ENCODE measurements at places on chromosomes 3 and 15.

GRCh38 chr3:151568184-151568583 is 107.3 kb upstream of the IGSF10 start:
- DNase-seq: no peak

DNA sequence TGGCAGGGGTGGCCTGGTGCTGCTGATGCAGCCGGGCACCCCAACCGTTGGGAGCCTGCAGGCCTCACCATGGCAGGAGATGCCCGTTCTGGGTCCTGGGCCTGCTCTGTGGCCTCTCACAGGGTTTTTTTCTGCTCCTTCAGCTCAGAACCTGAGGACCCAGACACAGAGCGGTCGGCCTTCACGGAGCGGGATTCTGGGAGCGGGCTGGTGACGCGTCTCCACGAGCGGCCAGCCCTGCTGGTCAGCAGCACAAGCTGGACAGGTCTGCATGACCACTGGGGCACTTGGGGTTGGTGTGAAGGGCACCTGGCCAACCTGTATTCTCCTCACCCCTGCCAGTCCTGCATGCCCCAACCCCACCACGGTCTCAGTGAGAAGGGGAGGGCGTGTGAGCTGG is 10.3 kb downstream of the ALG1L2 start:
- DNase-seq: no peak

DNA sequence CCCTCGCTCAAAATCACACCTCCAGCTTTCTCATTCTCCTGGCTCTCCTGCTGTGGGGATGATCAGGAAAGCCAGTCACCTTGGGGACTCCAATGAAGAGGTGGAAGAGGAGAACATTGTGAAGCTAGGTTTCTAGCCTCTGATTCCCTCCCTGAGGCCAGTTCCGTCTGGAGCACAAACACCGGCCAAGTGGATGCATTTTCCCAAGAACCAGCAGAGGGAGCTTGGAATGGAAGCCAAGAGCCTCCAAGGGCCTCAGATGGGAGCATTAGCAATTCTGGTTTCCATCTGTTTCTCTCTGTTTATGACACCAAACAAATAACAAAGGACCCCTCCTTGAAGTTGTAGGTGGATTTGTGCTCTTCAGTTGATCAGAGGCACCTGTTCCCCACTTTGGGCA is 40.6 kb upstream of the NMNAT3 start:
- no peak for DNase-seq

DNA sequence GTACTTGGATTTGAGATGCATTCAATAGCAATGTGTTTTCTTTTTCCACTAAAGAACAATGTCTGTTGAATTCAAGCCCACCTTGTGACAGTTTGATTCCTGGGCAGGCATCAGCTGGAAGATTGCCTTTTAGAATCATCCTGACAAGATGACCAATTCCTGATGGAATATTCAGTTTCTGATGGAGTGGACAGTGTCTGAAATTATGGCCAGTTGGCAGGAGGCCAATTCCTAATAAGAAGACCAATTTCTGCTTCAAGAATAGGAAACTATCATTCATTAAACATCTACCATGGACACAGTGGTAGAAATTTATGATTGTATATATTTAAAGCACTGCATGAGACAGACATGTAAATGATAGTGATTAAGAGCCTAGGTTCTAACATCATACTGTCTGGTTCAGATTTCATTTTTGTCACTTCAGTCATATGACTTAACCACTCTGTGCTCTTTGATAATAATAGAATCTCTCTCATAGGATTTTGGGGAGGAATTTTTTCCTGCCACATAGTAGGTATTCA is 133.6 kb downstream of the CLSTN2 start:
- DNase-seq: no peak

GRCh38 chr3:19539518-19540392 is 391.4 kb downstream of the KCNH8 start:
- DNase-seq: no peak

DNA sequence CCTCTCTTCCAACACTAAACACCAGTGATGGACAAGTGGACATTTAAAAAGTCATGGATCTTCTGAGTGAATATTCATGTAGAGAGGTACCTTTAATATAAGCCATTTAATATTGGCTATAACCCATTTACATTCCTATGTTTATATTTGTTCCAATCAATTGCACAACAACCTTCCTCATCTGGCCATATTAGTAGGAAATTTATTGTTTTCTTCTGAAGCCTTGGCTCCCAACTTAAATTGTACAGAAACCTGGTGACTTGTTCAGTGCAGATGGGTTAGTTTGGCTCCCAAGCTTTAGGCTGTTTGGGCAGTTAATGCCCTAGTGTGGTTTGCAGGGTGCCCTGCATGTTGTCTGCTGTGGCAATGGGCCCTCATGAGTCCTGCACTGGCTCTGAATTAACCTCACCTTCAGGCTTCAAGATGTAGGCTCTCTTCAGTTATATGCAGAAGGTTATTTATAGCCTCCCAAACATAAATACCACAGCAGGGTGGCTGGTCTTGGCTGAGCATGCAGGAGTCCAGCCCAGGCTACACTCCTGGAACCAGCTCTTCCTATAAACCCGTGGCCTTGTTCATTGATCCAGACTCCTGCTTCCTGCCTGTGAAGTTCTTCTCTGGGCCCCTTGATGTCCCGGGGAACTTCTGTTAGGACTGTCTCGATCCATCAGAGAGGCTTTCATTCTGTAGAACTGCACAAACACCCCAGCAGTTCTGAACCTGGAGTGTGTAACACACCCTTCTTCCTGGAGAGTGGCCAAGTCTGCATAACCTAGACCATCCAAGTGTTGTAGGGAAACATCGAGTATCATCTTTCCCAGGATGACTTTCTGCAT is 57.0 kb downstream of the DUT start:
- no peak for DNase-seq

DNA sequence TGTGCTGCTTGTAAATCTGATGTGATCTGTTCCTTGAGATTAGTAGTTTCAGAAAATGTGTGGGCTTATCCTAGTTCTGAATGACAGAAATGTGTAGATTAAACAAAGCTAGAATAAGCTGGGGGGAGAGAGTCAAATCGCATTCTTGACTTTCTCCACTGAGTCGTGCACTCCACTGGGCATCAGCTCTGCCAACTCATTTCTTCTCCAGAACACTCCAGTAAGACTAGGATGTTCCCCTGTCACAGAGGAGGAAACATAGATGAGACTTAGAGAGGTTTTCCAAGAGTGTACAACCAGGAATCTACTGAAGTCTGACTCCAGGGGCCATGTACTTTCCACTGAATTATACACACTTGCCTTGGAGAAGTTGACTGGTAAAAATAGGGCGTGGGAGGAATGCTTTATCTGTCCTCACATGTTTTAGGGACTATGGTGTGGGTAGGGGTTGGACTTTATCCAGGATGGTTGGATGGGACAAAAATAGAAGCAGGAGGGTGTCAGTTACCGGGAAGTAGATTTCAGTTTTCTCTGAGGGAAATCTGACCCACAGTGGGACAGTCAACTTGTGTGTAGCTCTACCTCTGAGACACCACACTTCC is 298.2 kb downstream of the UBE2E2 start:
- no peak for DNase-seq

GRCh38 chr3:42118762-42119361 is 27.7 kb downstream of the TRAK1 start:
- no peak for DNase-seq

- DNase-seq: peak; percentile 49
These were observed 58.4 kb downstream of the RGMA start for GRCh38 chr15:93030430-93031102.

DNA sequence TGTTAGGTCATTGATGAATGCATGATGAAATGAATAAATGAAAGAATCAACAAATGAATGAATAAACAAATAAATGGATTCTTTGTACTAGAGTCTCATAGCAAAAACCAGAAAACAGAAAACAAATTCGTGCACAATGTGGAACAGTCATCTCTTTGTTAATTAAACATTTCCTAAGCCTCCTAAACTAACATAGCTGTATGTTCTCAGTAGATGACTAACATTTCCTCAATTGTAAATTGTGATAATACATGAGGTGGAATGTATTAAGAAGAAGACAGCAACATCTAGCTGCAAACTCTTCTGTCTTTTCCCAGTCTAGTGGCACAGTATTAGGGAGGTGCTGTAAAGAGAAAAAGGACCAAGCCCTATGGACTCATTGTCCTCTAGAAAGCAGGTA is 1021.0 kb downstream of the MCTP2 start:
- no peak for DNase-seq

DNA sequence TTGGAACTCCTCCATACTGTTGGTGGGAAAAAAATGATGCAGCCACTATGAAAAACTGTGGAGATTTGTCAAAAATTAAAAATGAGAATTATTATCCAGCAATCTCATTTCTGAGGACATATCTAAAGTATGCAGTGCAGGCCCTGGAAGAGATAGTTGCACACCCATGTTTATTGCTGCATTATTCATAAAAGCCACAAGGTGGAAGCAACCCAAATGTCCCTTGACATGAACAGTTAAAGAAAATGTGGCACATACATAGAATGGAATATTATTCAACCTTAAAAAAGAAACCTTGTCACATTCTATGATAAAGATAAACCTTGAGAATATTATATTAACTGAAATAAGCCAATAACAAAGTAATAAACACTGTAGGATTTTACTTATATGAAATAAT is 80.9 kb upstream of the ARHGEF26 start:
- DNase-seq: no peak

- no peak for DNase-seq
These were observed 264.8 kb downstream of the SOX2 start for GRCh38 chr3:181976526-181976925.

DNA sequence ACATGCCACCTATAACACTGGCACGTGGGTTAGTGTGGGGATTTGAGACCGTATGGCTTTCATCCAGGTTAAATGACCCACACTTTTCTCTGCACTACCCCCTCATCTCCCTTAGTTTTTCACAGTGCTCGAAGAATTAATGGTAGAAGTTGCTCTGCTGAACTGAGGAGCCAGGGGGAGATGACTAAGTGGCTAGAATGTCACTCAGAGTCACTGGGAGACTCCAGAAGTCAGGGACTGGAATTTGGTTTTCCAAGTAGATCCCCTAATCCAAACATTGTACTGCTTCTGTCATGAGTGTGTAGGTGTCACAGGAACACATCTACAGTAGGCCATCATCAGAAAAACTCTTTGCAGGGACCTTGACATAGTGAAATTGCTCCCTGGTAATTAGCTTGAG is 181.0 kb upstream of the RASGRP1 start:
- DNase-seq: no peak

DNA sequence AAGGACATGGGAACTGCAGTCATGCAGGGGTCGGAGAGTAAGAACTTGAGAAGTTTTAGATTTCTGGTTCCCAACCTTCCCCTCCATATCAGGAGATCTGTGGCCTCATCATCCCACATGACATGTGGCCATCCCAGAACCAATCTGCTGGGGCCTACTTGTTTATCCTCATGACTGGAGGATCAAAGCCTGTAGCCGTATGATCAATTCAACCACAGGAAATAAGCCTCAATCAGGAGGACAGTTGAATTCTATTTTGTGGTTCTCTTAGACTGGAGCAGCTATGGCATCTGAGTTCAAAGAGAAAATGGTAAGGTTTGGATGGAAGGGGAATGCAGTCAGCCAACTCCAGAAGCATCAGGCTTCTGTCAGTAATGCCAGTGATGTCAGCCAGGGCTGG is 57.2 kb downstream of the IL16 start:
- no peak for DNase-seq

DNA sequence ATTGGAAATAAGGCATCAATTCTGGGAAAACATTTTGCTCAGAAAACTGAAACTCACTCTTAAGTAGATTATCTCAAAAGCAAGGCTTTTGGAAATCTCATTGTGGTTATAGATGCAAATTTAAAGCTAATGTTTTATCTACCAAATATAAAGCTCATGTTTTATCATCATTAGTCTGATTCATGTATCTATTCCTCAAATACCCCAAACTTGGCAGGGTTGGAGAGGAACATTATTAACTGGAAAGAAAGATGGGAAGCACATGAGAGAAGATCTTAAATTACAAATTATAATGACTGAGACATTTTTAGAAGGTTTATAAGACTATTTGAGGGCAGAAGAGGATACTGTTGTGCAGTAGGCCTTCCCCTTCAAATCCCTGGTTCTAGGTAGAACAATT is 137.3 kb upstream of the TGFBR2 start:
- no peak for DNase-seq

DNA sequence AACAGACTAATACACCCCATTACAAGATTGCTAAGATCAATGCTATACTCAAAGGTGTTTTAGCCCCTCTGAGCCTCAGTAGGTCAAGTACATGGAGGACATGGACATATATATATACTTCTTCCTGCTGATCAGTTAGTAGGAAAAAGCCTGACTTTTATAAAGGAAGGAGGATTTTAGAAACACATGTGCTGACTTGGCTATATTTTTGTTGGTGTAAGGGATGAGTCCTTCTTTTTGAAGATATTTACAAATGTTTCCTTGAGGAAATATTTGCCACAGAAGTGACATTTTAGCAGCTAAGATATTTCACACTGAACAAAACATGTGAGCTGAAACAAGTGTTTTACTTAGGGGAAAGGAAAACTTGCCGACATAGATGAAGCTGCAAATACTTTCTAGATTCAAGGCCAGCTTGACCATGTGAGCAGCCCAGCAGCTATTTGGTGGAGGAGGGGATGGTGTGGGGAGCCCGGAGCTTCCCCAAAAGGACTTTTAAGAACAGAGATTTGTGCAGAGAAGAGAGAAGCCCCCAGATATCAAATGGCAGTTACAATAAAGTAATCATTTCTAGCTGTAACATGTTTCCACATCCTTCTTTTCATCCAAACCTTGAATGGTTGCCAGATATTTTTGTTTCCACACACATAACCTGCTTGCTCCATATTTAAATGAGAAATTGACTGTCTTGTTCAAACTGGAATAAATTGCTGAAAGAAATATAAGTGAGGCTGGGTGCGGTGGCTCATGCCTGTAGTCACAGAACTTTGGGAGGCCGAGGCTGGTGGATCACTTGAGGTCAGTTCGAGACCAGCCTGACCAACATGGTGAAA is 111.7 kb upstream of the NR2F2 start:
- no peak for DNase-seq

GRCh38 chr3:108830381-108830780 is 7.8 kb downstream of the TRAT1 start:
- no peak for DNase-seq

- no peak for DNase-seq
These were observed 10.1 kb downstream of the TMC3 start for GRCh38 chr15:81363718-81364500.

DNA sequence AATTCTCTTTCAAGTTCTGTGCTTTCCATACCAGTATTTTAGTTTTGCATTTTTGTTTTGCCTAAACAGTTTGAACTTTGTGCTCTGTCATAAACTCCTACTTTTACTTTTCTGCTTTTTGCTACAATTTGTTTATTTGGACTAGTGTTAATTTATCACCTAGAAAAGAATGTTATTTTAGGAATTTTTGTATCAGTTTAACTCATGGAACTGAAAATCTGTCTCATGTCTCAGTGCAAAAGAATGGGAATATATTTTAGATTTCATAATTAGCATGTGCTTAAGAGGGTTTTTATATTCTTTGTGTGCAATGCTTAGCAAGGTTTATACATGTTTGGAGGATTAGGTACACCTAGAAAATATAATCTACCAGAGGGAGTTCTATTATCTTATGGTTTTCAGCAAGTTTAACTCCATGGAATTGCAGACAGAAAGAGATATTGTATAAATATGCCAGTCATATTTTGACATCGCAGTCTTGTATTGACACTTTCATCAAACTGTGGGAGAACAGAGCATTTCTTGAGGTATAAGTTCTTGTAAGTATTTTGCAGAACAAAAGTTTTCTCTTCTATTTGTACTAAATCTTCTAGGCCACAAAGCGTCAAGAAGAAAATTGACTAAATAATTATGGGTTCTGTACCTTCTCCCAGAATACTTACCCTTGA is 409.9 kb downstream of the RBMS3 start:
- DNase-seq: no peak
